Posterior cingulate gyrus (tissue), 11 donors: ENCODE measurements at places on chromosomes 6 and 20.

DNA sequence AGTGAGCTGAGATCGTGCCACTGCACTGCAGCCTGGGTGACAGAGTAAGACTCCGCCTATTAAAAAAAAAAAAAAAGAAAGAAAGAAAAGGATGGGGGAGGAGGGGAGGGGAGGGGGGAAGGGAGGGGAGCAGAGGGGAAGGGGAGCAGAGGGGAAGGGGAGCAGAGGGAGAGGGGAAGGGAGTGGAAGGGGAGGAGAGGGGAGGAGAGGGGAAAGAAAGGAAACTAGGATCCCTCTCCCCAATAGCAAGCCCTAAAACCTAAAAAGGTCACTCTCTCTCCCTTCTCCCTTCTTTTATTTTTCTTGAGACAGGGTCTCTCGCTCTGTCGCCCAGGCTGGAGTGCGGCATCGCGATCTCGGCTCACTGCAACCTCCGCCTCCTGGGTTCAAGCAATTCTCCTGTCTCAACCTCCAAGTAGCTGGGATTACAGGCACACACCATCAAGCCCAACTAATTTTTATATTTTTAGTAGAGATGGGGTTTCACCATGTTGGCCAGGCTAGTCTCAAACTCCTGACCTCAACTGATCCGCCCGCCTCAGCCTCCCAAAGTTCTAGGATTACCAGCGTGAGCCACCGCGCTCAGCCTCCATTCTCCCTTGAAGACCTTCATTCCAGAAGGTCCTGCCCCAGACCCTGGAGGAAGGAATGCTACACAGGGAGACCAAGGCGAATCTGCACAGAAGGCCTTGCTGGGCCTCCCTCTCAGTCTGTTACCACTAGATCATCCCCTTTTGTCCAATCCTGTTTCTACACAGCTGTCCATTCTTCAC, 45.8 kb upstream of the PIM1 start:
- no peak for DNase-seq

DNA sequence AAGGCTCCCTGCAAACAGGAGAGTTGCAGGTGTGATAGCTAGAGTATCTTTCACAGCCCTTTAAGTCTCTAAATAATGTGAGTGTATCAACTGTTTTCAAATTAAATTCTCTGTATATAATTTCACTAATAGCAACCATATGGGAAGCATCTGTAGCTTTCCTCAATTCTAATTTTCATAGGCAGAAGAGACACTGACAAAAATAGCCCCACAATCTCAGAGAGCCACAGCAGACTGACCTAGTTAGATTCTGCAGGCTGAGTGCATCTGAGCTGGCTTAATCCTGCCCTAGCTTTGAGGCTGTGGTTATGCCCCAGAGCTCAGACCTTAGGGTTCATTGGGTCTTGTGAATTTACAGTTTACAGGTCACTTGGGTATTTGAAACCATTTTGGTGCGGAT, 63.9 kb downstream of the MAP7 start:
- DNase-seq: no peak

DNA sequence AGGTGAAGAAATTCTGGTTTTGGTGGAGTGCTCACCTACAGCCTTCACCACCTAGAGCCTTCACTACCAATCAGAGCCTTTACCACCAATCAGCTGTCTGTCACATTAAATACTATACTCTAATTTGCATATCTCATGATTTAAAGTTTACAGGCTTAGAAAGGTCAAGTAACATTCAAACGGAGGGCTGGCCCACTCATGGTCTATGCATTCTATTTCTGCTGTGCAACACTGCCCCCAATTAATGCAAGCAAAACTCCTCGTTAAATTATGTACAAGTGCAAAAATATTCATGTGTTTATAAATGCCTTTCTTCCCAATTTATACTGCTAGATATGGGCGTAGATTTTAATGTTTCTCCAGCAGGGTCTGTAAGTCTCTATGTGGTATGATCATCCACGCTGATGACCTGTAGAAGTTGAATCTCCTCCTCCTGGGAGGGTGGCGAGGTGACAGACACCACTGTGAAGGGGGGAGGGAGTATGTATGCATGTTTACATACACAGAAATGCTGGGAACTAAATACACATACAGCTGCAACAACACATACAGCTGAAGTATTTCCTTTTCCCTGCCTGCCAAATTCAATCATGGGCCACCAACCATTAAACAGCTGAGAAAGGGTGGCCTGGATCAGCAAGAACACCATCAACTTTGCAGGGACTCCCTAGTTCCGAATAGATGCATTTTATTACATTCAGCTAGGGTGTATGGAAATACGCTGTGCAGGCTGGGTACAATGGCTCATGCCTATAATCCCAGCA, 13.1 kb downstream of the RRAGD start:
- DNase-seq: no peak

- no peak for DNase-seq
These were observed 115.2 kb upstream of the RUNX2 start for GRCh38 chr6:45212976-45213375.

- peak; percentile 50 for DNase-seq
These were observed 17.9 kb downstream of the GNAS start for GRCh38 chr20:58870293-58871014.

- no peak for DNase-seq
These were observed 1.9 kb downstream of the ZFAND3 start for GRCh38 chr6:37821446-37821845.

GRCh38 chr20:47262365-47263013, 94.0 kb downstream of the ZMYND8 start:
- DNase-seq: no peak

GRCh38 chr6:125337706-125338105, 35.9 kb upstream of the HDDC2 start:
- DNase-seq: no peak

GRCh38 chr6:166630462-166630861, 3.4 kb upstream of the RPS6KA2 start:
- no peak for DNase-seq

DNA sequence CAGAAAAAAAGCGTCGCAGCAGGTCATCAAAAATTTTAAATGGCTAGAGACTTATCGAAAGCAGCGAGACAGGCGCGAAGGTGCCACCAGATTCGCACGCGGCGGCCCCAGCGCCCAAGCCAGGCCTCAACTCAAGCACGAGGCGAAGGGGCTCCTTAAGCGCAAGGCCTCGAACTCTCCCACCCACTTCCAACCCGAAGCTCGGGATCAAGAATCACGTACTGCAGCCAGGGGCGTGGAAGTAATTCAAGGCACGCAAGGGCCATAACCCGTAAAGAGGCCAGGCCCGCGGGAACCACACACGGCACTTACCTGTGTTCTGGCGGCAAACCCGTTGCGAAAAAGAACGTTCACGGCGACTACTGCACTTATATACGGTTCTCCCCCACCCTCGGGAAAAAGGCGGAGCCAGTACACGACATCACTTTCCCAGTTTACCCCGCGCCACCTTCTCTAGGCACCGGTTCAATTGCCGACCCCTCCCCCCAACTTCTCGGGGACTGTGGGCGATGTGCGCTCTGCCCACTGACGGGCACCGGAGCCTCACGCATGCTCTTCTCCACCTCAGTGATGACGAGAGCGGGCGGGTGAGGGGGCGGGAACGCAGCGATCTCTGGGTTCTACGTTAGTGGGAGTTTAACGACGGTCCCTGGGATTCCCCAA, at the start of gene EEF1A1:
TSS of gene EEF1A1 (minus strand) at position 345 of the 663 bp plus-strand sequence. CDS start 1,006 bp downstream, outside the sequence.
- peak; percentile 98 for DNase-seq

GRCh38 chr6:149887343-149887742, 10.6 kb downstream of the RAET1E start:
- DNase-seq: no peak

DNA sequence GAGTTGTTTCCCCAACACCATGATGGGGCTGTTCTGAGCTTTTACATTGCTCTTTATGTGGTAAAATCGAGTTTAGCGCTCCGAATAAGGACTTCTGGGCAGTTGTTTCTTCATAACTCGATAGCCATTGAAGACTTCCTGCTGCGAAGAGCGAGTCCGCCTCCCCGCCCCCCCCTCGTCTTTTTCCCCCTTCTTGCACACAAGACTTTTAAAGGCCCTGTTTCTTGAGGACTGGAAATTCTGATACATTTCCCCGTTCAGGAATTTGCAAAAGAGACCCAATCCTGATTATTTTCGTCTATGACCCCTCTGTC, 1.5 kb upstream of the CITED2 start:
- no peak for DNase-seq

GRCh38 chr6:15506066-15506465, 156.8 kb downstream of the DTNBP1 start:
- no peak for DNase-seq

DNA sequence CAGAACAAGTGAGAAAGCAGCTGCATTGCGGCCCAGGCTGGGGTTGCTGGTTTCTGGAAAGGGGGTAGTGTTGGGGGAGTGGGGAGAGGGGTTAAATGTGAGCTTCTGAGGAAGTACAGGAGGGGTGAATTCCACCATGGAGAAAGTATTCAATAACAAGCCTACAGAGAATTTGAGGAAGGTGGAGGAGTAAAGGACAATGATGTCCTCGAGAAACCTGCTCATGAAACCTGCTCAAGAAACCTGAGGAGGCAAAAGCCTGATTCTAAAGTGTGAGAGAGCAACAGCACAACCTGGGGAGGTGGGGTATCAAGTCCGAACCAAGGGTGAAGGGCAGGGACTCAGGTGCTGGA, 138.3 kb upstream of the ESR1 start:
- no peak for DNase-seq

DNA sequence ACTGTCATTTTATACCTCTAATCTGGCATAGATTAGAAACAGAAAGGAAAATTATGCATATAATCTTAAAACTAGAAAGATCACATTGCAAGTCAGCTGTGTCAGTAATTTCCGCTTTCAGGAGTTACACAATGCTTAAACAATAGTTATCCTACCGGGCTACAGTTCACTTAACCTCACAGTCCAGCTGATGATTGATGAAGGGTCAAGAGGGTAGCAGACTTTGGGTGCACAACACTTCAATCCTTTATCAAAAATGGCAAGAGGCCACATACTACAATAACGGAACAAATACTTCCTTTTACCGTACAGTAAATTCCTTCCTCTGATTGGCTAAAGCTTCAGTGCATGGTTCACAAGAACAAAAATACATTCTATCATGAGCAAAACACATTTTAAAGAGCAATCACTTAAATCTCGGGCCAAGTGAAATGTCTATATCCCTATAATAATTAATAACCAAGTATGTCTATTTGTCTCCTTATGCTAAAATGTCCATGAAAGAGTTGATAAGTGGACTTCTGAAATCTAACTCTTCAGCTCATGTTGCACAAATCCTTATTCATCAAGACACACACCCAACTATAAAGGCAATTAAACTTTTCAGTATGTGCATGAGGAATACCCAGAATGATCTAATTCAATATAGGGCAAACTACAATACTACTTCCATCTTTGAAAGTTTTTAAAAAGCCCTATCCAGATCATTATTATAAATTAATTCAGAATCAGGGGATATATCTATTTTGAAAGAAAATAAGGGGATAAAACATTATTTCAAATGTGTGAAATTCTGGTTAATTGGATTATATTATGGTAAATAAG, 76.8 kb downstream of the HIVEP2 start:
- no peak for DNase-seq

DNA sequence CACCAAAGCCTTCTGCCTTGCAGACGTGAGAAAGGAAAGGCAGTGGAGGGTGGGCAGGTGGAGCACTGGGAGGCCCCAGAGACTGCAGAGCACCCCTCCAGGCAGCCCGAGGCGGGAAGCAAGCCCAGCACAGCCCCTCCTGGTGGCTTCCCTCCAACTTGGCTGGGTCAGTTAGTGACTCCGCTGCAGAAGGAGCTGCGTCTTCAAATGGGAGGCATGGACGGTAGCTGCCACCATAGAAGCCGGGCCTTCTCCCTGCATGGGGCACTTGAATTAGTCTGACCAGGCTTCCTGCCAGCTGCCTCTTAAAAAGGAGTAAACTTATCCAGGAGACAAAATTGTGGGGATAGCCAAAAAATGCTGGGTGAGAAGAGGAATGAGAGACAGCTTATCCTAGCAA, 88.0 kb upstream of the RPS6KA2 start:
- DNase-seq: no peak

- no peak for DNase-seq
These were observed 80.5 kb downstream of the PRSS35 start for GRCh38 chr6:83592770-83593394.

- no peak for DNase-seq
These were observed 70.6 kb upstream of the DST start for GRCh38 chr6:56713254-56713672.

DNA sequence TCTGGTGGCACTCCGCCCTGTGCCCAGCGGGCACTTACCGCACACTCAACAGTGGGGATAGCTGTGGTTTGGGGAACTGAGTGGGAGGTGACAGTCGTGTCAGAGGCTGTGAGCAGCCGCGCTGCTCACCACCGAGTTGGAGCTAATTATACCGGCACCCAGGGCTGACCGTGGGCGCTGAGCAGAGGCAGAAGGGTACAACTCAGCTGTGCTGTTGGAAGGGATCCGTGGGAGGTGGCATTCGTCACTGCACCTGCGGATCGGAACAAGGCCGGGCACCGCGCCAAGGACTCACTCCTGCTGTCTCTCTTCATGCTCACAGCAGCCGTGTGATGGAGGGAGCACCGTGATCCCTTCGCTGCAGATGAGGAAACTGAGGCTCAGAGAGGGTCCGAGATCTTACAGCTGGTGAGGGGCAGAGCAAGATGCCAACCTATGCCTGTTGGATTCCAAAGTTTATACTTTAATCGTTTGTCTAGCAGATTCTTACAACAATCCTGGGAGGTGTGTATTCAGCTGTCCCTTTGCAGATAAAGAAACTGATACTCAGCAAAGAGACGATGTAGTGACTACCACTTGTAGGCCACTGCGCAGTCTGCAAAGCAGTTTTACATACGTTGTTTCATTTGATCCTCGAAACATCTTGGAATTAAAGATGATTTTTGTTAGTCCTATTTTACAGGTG, 713 bp upstream of the ELMO2 start:
- DNase-seq: peak; percentile 96

GRCh38 chr20:23047738-23048214, 1.7 kb downstream of the THBD start:
- peak; percentile 14 for DNase-seq

DNA sequence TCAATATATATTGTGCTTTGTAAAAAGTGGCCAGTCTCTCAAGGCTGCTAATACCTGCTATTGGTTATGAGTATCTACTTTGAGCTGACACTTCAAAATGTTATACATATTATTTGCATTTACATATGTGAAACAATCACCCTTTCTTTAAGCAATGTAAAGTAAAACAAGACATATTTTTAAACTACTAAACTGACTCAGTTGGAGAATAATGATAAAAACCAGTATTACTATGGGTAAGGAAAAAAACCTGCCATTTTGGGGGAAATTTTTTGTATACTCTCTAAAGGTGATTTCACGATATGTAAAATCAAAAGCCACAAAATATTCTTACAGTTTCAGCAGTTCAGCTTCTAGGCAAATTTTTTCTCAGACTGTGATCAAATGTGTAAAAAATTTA, 232.3 kb downstream of the PRL start:
- no peak for DNase-seq

DNA sequence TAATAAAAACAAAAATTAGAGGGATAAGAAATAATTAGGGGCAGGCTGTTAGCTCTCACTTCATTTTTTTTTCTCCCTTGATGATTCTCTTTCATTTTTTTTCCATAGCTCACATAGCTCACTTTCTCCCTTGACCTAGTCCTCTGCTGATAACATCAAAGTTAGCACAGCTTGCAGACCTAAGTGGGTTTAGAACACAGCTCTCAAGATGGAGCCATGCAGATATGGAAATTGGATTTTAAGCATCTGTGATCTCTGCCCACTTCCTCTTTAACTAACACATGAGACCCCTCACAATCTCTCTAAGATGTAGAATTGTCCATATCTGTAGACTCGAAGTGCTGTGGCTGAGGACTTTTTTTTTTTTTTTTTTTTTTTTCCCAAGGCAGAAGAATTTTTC, 257.1 kb downstream of the SOX4 start:
- no peak for DNase-seq

GRCh38 chr6:138522611-138523010, 23.3 kb upstream of the NHSL1 start:
- DNase-seq: no peak

GRCh38 chr6:124699038-124699437, 263.2 kb upstream of the RNF217 start:
- DNase-seq: no peak
